ENCODE measurements at places on chromosomes 3 and 15.

GRCh38 chr15:91259077-91259476, 159.0 kb downstream of the SV2B start:
- no peak for DNase-seq

DNA sequence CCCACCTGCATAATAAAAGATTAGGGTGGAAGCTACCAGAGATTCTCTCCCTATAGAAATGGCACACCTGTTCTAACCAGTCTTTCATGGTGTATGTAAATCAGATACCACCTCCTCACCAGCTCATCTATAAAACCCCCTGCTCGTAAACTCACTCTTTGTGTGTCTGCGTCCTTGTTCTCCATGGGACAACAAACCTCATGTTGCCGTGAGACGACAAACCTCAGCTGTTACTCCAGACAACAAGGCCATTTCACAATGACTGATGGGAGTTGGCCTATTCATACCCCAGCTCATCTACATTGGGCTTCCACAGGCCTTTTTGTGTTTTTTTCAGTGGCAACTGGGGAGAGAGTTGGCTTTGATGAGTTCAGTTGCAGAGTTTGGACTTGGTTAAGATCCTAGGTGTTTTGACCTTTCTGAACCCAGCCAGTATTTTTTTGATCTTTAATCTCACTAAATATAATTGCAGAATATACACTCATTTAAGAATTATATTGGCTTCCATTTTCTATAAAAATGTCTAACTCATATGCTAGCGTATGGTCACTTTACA, 96.6 kb upstream of the LRIG1 start:
- no peak for DNase-seq

GRCh38 chr15:95087253-95087609, 855.9 kb downstream of the MCTP2 start:
- DNase-seq = no peak

DNA sequence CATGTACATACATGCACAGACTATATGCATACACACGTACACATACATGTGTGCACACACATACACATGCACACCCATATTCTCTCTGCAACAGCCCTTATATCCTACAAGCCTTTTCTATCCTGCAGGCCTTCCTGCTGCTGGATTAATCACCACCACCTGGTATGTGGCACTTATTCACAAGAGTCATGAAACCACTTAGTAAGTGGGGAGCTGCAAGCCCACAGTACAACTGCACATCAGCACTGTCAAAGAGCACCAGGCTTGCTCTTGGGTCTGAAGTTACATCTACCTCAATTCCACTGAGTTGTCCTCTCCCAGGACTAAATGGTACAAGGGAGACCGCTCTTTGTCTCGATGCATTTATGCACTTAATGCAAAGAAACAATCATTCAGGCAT, 233.2 kb downstream of the KLF13 start:
- DNase-seq = no peak

GRCh38 chr3:43223670-43224364, 62.5 kb upstream of the SNRK start:
- DNase-seq = no peak

DNA sequence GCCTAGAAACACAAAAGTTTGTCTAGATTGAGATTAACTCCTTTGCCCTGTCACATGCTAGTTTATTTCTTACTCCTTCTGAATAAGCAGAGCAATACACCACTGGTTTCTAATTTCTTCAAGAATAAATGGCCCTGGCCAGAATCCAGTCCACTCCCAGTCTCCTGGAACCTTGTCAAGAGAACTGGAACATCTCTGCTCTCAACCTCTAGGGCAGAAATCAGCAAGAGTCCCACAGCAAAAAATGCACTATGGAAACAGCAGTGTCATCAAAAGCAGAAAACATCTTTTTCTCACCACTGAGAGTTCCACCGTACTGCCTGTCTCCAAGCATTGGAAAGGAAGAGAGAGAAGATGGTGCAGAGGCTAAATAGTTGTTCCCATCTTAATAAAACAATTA, 35.9 kb upstream of the PPP2R3A start:
- DNase-seq = no peak

DNA sequence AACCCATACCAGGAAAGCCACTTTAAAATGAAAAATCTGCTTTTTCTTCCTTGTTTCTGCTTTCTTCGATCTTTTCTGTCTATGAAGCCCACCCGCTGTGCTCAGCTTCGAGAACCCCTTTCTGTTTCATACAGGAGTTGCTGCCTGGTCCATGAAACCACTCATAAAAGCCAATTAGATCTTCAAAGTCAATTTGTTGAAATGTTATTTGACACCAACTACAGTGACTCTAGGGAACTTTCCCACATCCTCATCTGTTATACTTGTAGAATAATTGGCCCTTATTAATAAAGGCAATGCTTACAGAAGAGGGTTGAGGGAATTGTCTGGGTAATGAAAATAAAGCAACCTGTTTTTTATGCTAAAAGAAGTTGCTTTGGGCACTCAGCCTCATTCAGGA, 523.6 kb downstream of the OCA2 start:
- no peak for DNase-seq

GRCh38 chr15:45107941-45108630, 5.9 kb downstream of the DUOX2 start:
- DNase-seq = no peak

GRCh38 chr3:183360971-183361624, 67.3 kb downstream of the MCF2L2 start:
- DNase-seq = no peak

Measured in stimulated activated CD4-positive, alpha-beta T cell treated with anti-CD3 and anti-CD28 coated beads, Interleukin-15, amount 100 ng/mL, for 1 hour (primary cell).